ENCODE measurements at places on chromosomes 12 and 14.

GRCh38 chr12:76872415-76872814 is 6.4 kb downstream of the CSRP2 start:
- no peak for DNase-seq

DNA sequence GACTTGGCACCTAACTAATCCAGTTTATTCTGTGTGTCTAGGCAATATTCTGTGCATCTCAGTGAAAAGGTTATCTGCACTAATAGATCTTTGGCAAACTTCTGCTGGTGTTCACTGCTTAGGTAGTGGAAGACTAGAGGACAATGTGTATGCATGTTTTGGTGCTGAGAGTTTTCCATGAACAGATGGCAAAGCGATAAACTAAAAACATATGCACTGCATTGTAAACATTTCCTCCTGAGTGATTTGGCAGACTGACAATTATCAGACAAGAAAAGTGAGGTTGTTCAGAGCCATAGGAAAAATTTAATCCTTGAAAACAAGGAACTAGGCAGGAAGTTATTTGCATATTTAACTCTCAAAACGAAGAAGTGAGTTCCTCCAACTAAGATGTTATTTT is 400.4 kb downstream of the ATP23 start:
- no peak for DNase-seq

- no peak for DNase-seq
These were observed 13.6 kb upstream of the NUAK1 start for GRCh38 chr12:106152334-106152733.

- no peak for DNase-seq
These were observed 54.3 kb upstream of the CIT start for GRCh38 chr12:119931402-119931801.

DNA sequence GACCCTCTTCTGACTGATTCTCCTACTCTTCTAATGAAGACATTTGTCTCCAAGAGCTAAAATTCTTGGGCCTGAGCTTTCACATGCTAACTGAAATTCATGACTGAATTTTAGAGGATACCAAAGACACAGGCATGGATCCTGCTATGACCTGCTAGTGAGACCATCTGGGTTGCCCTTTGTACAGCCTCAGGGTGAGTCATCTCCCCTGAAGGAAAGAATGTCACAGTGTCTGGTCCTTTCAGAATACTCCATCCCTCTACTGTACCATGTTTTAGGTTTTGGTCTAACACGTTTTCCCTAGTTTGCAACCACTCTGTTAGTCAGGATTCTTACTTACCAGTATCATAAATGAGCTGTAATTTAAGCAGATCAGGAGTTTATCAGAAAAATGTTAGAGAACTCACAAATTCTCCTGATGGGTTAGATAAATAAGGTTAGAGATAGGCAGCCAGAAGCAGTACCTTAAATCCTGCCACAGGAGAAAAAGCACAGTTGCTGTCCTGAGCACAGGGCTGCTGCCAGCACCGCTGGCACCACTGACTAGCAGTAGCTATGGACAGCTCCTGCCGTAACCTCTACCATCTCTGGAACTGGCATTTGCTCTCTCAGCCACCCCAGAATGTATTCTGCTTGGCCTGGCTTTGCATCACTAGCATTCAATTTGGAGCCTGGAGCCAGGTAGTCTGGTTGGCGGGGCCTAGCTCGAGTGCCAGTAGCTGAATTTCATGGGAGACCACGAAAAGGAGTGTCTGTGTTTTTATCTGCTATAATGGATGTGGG is 127.6 kb downstream of the ANO6 start:
- DNase-seq, result no peak

GRCh38 chr12:93003531-93004239 is 74.6 kb upstream of the EEA1 start:
- no peak for DNase-seq

GRCh38 chr12:71840231-71840847 is 780 bp downstream of the TBC1D15 start:
- no peak for DNase-seq

DNA sequence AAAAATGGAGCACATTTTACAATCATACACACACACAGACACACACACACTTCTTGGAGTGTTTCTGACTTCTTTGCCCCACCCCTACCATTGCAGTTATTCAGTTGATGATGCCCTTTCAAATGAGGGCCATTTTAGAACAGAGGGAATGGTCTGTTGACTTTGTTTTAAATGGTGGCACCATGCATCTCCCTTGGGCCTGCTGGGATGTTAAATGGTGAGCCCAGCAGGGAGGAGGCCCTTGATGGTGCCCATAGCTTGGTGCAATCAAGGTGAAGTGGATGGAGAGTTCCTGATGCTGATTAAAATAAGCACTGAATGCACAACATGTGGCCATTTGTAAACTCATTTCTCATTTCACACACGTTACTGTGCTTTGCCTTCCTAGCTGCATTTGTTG is 13.3 kb downstream of the C12orf75 start:
- peak; percentile 97 for DNase-seq

All from NCI-H1417 treated with DMSO at 0.1 percent for 48 hours (cell line).